Activated naive CD8-positive, alpha-beta T cell treated with anti-CD3 and anti-CD28 coated beads for 36 hours (primary cell): ENCODE measurements at places on chromosomes 4 and X. TPM values are rescaled to one million over a fixed set of nuclear protein-coding genes. Genes with fewer than 3 reads are reported as not detected.

The APOO gene
- total RNA-seq = 38.5 TPM

- DNase-seq = no peak
Observed at GRCh38 chr4:151955721-151956380, 195.0 kb upstream of the GATB start.

DNA sequence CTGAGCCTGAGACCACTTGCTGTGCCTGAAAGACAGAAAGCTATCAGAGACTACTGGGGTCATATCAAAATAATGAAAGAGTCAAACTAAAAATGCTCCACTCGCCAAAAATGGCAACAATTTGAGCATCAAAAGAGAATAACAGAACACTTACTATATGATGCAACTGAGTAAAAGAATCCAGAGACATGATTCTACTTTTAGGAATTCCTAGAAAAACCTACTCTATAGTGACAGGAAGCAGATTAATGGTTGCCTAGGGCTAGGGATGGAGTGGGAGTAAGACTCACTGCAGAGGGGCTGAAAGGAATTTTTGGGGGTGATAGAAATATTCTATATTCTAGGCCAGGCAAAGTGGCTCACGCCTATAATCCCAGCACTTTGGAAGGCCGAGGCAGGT lies 29.4 kb upstream of the SLAIN2 start:
- no peak for DNase-seq

The GLRA3 gene
- total RNA-seq = not detected

GRCh38 chrX:107940095-107940494 lies 42.1 kb downstream of the TEX13B start:
- DNase-seq = no peak

DNA sequence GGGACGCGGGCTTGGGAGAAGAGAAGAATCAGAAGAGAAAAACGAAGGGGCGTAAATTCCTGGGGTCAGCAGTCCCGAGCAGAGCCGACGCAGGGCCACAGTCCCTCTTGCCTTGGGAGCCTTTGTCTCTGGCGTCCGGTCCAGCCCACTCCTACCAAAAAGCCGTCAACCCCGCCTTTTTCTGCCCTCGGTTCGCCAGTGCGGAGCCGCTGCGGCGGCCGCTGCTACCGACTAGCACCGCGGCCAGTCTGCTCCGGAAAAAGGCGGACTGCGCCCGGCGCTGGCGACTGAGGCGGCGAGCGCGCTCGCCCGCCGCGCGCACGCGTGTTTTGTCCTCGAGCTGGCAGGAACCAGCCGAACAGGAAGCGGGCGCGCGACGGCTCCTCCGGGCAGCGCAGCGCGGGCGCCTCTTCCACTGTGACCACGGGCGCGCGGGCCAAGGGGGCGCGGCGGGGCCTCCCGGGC lies 502 bp downstream of the HNRNPDL start:
- DNase-seq = no peak
